SW 1271 (cell line): ENCODE measurements at places on chromosomes 3 and 15.

DNA sequence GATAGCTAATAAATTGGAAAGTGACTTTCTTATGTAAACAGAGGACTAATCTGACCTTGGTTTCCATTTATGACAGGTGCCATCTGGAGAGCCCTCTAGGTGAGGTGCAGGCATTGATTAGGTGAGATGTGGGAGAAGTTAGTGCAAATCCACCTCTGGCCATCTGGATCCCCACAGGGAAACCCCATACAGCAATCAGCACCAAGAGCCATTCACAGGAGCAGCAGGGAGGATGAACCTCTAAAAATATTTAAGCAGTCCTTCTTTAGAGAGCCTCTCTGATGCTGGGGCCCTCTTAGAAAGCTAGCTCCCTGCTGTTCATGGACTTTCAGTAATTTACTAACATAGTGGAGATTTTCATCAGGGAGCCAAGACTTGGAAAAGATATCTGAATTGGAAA lies 69.3 kb downstream of the CLSTN2 start:
- DNase-seq: no peak

- DNase-seq: no peak
Measured at GRCh38 chr3:72407766-72408165, 440.5 kb downstream of the SHQ1 start.

- DNase-seq: no peak
Measured at GRCh38 chr3:34319881-34320280, 521.5 kb downstream of the PDCD6IP start.

DNA sequence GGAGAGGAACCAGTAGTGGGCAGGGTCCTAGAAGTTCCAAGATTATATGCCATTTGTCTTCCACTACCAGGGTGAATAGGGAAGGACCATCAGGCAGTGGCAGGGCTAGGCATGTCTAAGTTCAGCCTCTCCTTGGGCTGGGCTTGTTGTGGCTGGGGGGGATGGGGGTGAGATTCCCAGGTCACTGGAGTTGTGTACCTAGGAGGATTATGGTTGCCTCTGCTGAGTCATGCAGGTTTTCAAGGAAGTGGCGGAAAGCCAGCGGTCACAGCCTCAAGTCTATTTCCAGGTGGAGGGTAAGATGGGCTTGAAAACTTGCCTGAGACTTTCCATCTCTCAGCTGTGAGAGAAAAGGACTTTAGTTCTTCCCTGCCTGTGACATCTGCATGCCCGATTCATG lies 1407.1 kb downstream of the SI start:
- no peak for DNase-seq

DNA sequence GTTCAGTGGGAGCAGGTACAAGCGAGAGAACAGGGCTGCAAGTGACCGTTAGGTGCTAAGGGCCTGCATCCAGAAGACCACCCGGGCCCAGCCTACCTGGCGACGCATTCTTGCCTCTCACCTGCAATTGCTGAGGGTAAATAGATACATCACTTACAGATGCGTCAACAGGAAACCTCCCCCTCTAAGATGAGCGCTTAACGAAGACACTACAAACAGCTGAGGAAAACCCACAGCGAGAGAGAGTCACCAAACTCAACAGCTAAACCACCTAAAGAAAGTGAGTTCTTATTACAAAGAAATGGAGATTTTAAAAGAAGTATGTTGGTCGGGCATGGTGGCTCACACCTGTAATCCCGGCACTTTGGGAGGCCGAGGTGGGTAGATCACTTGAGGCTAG lies 157.9 kb downstream of the CHSY1 start:
- no peak for DNase-seq

DNA sequence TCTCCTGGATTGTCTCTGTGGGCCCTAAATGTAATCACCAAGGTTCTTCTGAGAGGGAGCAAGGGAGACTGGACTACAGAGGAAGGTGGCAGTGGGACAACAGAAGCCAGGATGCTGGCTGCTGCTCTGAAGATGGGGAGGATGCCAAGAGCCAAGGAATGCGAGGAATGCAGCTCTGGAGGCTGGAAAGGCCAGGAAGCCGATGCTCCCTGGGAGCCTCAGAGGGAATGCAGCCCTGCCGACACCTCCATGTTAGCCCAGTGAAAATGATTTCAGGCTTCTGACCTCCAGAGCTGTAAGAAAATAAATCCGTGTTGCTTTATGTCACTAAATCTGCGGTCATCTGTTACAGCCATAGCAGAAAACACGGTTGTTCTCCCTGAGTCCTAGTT lies 44.1 kb downstream of the UMPS start:
- DNase-seq: peak; percentile 79

- no peak for DNase-seq
Measured at GRCh38 chr3:64306745-64307144, 81.5 kb upstream of the PRICKLE2 start.

GRCh38 chr3:71064956-71065763 lies 518.4 kb downstream of the FOXP1 start:
- no peak for DNase-seq

DNA sequence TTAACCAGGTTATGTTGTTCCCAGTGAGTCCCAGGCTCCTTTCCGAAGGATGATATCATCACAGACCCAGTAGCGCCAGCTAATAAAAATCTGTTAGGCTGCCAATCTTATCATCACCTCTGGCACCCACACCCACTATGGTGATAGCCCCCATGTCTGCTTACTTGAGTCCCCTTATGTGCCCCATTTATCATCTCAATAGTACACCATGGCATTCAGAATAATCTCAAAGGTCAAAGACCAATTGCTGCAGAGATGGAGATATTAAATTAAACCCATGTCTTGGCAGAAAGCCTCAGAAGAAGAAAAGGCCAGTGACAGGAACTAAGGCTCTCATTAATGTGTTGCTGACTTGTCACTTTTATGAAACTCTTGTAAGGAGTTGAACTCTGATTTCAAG lies 32.8 kb downstream of the CPNE4 start:
- DNase-seq: no peak

DNA sequence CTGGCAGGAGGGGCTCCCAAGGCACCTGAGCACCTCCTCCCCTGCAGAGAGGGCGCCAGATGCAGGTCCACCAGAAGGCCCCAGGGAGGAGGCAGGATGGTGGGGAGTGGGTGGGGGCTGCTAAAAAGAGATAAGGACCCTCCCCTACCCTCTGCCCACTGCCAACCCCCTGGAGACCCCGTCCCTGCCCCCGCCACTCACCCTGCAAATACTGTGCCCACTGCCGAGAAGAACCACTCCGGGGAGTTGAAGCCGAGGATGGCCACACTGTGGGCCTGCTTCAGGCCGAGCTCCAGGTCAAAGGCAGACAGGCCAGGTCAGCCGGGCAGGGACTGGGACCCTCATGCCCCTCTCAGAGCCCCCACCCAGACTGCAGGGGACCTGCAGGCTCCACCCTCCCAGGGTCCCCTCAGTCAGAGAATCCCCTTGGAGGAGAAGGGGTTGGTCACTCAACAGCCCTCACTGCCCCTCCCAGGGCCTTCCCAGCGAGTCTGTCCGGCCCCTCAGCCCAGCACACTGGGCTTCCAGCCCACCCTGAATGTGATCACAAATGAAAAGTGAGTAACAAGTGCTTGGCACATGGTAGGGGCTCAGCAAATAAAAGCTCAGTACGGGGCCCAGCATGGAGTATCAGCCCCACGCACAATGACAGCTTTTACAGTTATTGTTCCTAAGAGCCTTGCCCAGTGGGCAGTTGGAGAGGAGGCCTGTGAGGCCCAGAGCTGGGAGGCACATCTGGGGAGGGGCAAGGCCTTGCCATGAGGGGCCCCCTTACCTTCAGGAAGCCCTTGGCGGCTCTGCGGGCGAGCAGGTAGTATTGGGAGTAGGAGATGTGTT lies 40.4 kb downstream of the ACSBG1 start:
- DNase-seq: no peak

DNA sequence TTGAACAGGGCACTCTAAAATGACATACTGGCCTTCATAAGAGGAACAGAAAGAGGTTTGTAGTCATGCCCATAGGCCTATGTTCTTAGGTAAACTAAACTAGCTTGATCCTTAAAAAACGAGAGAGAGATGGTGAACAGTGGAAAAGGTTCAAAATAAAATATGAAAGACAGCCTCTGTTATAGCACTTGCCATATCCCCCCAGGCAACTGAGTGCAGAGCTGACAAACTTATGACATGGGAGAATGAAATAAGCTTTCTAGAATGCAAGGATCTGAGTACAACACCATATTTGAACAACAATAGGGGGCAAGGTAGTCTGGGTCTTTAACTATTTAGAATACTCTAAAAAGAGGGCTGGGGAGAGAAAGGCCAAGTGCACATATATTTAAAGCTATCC lies 700.6 kb upstream of the CFAP20DC start:
- no peak for DNase-seq

DNA sequence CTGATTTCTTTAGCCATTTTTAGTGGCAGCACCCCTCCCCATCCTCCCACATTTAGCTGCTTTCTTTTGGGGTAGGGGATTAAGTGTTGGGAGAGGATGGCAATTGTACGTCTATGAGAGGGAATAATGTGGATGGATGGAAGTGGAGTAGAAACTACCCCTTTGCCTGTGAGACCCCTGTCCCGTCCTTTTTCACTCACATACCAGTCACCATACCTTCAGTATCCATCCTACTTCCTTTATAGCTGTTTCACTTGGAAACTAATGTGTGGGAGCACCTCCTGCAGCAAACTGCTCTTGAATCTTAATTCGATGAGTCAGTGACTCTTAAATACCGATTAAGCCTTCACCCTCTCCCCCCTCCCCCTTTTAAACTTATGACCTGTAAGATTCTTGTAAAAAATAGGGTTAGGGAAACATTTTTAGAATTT lies 730 bp downstream of the SPRED1 start:
- no peak for DNase-seq

DNA sequence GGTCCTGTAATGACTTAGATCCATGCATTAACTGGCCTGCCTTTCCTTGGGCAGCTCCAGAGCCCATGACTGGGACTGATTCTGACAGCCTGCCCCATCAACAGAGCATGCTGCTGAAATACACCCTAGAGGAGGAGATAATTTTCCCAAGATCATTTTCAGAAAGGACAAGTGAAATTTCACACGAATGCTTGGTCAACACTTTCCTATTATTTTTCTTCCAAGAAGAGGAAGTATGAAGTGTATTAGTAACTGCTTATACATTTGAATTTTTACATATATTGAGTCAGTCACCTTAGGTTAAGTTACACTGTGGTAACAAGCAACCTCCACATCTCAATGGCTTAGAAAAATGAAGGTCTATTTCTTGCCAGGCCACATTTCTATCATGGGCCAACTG lies 9.7 kb upstream of the NMNAT3 start:
- DNase-seq: no peak

GRCh38 chr3:67699882-67700281 lies 45.5 kb upstream of the SUCLG2 start:
- no peak for DNase-seq

- DNase-seq: no peak
Measured at GRCh38 chr15:74802862-74803447, 9.7 kb upstream of the LMAN1L start.

GRCh38 chr3:142725357-142725739 lies 1.5 kb downstream of the TRPC1 start:
- no peak for DNase-seq

DNA sequence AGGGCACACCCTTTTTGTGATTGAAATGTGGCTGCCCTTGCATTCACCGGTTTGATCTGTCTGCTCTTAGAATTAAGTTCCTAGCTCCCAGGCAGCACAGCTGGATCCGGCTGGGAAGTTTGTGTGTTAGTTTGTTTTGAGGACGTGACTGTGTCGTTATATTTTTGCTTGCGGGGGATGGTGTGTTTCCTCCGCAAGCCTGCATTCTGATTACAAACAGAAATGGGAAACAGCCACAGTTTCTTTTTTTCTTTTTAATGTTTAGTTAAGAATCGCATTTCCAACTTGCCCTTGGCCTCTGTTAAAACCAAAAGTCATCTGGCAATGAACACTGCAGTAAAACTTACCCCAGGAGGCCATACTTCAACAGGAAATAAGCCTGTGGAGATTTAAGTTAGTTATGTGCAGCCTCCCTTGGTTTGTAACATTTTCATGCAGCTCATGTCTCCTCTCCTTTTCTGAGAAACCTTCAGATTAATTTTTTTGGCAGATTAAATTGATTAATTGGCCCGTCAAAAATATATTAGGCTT lies 888 bp downstream of the TMOD3 start:
- peak; percentile 28 for DNase-seq

GRCh38 chr3:124607163-124607562 lies 123.1 kb upstream of the UMPS start:
- DNase-seq: no peak

DNA sequence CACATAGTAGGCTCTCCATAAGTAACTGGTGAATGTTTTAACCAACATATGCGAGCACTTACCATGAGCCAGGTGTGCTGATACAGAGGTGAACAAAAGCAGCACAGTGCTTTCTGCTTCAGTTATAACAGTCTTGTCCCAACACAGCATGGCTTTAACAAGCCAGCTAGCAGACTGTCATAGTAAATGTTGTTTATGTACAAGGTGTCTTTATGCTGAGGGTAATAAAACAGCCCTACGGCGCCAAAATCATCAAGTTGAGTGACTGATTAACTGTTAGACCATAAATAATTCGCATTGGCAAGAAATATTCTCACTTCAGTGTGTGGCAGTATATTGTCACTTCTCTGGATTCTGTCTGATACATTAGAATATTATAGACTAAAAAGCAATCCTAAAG lies 646.0 kb upstream of the CFAP20DC start:
- DNase-seq: no peak

DNA sequence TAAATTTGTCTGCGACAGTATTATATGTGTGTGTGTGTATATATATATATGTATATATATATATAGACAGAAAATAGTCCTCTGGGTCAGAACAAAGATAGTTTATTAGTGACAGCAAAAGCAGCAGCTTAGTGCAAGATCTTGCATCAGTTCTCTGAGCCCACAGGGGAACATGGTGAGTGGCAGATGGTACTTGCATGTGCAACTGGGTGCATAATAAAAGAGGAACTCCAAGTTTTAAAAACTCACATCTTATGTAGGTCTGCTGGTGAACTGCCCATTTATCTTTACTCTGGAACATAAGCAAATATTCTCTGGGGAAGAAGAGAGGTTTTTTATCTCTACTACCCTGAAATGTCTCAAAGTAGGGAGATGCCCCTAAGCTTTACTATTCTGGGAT lies 276.4 kb downstream of the POLQ start:
- no peak for DNase-seq

- DNase-seq: no peak
Measured at GRCh38 chr3:52534281-52535183, 875 bp upstream of the NT5DC2 start.

DNA sequence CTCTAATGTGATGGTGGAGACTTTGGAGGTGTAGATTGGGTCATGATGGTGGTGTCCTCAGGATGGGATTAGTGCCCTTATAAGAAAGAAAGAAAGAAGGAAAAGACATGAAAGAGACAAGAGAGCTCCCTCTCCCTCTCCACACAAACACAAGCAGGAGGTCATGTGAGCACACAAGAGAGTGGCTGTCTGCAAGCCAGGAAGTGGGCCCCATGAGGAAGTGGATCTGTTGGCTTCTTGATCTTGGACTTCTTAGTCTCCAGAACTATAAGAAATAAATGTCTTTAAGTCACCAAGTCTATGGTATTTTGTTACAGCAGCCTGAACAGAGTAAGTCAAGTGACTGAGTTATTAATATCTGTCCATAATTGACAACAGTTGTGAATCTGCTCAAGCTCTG lies 17.1 kb downstream of the IQCB1 start:
- no peak for DNase-seq

- no peak for DNase-seq
Measured at GRCh38 chr15:101439920-101440319, 49.6 kb downstream of the PCSK6 start.
